Stimulated activated CD4-positive, alpha-beta T cell treated with anti-CD3 and anti-CD28 coated beads, Interleukin-12 subunit alpha, Interleukin-12 subunit beta, amount 100 ng/mL, for 48 hours (primary cell): ENCODE measurements at places on chromosomes 2 and 18.
A peak's percentile ranks its signal among the peaks of the same experiment; 100 is the strongest.

- DNase-seq: no peak
Measured at GRCh38 chr2:60104514-60105505, 448.6 kb downstream of the BCL11A start.

- peak; percentile 43 for DNase-seq
Measured at GRCh38 chr2:177147093-177147694, 65.4 kb upstream of the HNRNPA3 start.

- no peak for DNase-seq
Measured at GRCh38 chr18:31233621-31234275, 71.1 kb upstream of the DSC1 start.

DNA sequence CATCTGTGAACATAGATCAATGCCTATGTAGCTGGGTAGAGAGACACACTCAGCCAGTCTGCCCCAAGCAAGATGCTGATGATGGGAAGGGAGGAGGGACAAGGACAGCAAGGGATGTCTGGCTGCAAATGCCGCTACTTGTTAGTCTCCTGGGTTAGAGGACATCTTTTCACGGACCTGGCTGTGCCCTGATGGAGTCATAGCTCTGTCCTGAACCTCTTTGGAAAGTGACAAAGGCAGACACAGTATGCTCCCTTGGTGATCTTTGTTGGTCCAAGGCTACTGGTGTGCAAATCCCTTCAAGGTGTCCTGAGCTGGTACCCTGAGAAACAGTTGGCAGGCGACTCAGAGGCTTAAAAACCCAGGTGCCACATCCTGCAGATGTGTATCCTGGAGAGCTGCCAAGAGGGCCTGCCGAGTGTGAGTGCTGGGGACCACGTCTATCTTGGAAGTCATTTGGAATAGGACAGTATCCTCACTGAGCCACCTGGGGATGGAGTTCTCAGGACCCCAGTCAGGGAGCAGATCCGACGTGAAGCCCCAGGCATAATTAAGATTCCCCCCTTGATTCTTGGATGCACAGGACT lies 10.8 kb downstream of the FOSL2 start:
- no peak for DNase-seq

DNA sequence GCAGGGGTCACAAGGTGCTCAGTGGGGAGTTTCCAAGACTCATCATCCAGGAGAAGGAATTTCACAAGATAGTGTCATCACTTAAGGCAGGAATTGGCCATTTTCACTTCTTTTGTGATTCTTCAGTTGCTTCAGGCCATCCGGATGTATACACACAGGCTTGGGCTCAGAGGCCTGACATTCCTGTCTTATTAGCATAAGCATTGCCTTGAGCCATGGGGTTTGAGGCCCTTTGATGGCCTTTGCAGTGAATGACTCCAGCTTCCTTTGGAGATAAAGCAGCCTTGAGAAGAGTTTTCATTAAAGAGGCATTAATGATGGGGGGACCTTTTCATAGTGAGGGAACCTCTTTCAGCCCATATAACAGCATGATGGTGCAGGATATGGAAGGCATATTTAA lies 366.0 kb upstream of the CNTNAP5 start:
- DNase-seq: no peak

- no peak for DNase-seq
Measured at GRCh38 chr2:1728821-1729220, 15.5 kb downstream of the PXDN start.

- no peak for DNase-seq
Measured at GRCh38 chr2:33033606-33034081, 86.9 kb downstream of the LTBP1 start.

DNA sequence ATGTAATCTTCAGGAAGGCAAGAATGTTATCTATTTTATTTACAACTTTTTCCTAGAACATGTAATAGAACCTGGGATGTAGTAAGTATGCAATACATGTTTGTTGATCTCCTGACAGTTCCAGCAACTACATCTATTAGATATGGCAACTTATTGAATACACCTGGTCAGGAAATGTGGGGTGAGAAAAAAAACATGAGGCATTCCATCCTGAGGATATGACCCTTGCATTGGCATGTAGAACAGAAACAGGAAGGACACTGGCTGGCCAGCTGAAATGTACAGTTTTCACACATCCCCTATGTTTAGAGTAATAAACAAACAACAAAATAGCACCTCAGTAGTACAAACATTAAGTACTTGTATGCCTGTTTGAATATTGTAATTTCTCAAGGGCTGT lies 272.6 kb upstream of the NT5C1B start:
- no peak for DNase-seq

DNA sequence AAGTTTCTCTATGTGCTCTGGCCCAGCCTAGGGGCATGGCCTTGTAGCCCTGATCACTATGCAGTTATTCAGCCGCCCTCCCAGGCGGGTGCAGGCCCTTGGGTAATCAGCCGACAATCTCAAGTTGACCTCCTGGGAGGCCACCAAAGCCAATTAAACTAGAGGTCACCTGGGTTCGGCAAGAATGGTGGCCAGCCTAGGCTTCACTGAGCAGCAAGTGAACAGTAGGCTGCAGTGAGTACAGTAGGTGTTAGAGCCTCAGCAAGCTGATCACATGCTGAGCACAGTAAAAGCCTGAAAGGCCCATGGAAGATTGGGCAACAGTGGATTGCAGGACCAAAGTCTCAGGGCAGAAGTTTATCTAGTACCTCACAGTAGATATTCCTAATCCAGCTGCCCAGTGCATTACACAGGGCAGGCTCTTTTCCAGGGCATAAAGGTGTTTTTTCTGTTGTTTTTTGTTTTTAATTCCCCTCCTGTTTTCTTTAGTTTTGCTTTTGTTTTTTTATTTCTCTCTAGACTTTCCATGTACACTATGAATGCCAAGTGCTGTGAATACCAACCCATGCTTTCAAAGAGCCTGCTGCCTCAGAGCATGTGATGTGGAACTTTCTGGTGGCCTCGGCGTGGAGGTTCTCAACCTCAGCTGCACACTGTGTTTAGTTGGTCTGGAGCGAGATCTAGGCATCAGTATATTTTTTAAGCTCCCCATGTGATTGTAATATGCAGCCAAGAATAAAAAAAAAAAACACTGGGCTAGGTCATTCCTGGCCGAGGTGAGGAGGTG lies 55.9 kb upstream of the ATL2 start:
- DNase-seq: no peak
